ENCODE measurements at places on chromosomes 12 and 14. TPM values are rescaled to one million over a fixed set of nuclear protein-coding genes. Genes with fewer than 3 reads are reported as not detected.

- H3K4me3 ChIP-seq = no peak overlapping the region
- peak overlapping the region; percentile 10 for H3K27ac ChIP-seq
- no peaks in the 10 kb centered on the region for H3K27me3 ChIP-seq
- H3K4me1 ChIP-seq = no peaks in the 10 kb centered on the region
Measured at GRCh38 chr12:96719660-96720362, 187.2 kb upstream of the NEDD1 start.

- H3K36me3 ChIP-seq = no peaks in the 10 kb centered on the region
- H3K4me1 ChIP-seq = no peaks in the 10 kb centered on the region
- no peak overlapping the region for H3K27ac ChIP-seq
- DNase-seq = no peak
Measured at GRCh38 chr12:109639151-109639872, 65.7 kb downstream of the MVK start.

DNA sequence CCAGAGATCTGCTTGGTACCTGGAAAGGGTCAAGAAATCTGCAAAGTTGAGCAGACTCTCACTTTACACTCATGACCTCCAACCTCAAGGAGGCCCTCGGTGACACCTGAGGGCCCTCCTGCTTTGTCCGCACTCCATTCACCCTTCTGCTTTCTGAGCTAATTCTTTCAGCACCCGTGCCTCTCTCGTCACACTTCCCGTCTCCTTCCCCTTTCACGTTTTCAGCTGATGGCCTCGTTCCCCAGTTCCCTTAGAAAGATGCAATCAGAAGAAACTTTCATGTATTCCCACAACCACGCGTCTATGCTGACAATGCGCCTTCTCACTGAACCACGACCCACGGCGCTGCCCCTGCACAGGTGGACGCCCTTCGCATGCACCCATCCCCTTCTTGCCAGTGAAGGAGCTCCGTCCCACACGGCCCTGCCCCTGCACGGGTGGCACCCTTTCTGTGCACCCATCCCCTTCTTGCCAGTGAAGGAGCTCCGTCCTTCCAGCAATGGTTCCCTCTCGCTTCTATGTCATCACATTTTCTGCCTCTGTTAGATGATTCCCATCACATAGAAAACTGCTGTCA is 340.1 kb upstream of the FKBP4 start:
- no peak for DNase-seq
- peaks cover 21% of the 10 kb centered on the region for H3K36me3 ChIP-seq
- no peak overlapping the region for H3K4me3 ChIP-seq

- DNase-seq = no peak
- no peaks in the 10 kb centered on the region for H3K4me1 ChIP-seq
- H3K27ac ChIP-seq = peak overlapping the region; percentile 47
- no peaks in the 10 kb centered on the region for H3K36me3 ChIP-seq
- no peaks in the 10 kb centered on the region for H3K27me3 ChIP-seq
- H3K4me3 ChIP-seq = no peak overlapping the region
Measured at GRCh38 chr12:46259713-46260112, 9.1 kb downstream of the SLC38A1 start.

GRCh38 chr14:42391146-42391834 is 784.6 kb downstream of the LRFN5 start:
- no peaks in the 10 kb centered on the region for H3K27me3 ChIP-seq
- H3K27ac ChIP-seq = no peak overlapping the region
- no peak for DNase-seq
- H3K4me1 ChIP-seq = no peaks in the 10 kb centered on the region

DNA sequence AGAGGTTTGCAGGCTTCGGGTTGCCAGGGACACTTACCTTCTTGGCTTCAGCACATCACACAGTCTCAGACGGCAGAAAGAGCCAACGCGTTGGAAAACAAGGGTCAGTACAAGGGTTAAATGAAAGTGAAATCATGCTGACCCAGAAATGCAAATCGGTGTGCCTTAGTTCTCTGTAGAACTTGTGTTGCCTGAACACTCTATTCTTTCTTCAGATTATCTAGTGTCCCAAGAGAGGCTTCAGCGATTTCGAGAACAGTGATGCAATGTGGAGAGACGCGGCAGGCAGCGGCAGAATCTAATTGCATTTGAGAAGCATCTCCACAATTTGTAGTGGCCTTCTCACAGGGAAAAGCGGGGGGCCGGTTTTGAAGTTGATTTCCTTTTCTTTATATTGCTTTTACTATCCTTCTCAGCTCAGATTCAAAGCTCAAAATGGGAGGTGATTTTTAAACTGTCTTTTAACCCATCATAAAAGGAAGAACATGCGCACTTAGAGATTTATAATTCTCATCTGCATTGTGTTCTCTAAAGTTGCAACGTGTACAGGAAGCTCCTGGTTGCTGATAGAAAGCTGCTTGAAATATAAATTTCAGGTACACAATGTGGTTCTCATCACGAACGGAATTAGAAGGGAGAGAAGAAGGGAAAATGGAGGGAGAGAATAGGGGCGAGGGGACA is 67.8 kb upstream of the EGLN3 start:
- no peak overlapping the region for H3K4me3 ChIP-seq
- H3K36me3 ChIP-seq = no peaks in the 10 kb centered on the region
- no peak overlapping the region for H3K27ac ChIP-seq
- H3K27me3 ChIP-seq = no peaks in the 10 kb centered on the region
- DNase-seq = no peak

DNA sequence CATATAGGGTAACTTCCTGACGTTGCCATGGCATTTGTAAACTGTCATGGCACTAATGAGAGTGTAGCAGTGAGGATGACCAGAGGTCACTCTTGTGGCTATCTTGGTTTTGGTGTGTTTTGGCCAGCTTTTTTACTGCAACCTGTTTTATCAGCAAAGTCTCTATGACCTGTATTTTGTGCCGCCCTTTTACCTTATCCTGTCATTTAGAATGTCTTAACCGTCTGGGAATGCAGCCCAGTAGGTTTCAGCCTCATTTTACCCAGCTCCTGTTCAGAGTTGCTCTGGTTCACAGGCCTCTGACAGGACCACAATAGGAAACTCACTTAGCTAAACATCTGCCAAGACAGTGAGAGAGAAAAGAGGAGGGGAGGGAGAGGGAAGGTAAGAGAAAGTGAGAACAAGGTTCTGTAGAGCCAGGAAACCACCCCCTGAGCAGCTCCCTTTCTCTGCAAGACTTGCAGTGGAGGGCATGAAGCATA is 64.8 kb upstream of the PLEKHG3 start:
- no peak overlapping the region for H3K4me3 ChIP-seq
- DNase-seq = no peak
- peaks cover 8% of the 10 kb centered on the region for H3K4me1 ChIP-seq
- no peak overlapping the region for H3K27ac ChIP-seq
- no peaks in the 10 kb centered on the region for H3K27me3 ChIP-seq

- H3K27me3 ChIP-seq = peaks cover 15% of the 10 kb centered on the region
- DNase-seq = no peak
- H3K36me3 ChIP-seq = peaks cover 4% of the 10 kb centered on the region
Measured at GRCh38 chr14:101776344-101776743, 14.8 kb downstream of the PPP2R5C start.

DNA sequence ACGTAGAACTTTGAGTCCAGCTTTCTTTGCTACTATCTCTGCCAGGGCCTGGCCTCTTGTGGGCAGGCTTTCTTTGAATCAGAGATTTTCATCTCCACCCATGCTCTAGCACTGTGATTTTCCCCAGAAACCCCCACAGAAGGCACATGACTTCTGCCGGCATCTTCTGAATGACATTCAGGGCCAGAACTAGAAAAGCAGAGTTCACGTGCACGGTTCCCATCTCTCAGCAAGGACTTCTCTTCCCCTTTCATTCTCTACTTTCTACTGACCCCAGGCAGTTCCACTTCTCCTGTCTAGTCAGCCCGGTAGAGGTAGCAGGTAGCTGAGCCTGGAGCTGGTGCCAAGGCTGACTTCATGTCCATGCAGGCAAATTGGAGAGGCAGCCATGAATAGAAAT is 26.9 kb downstream of the BATF start:
- no peaks in the 10 kb centered on the region for H3K4me1 ChIP-seq
- H3K27me3 ChIP-seq = peaks cover 4% of the 10 kb centered on the region
- DNase-seq = no peak
- H3K27ac ChIP-seq = no peak overlapping the region
- no peak overlapping the region for H3K4me3 ChIP-seq

The A2M gene
- 175 TPM for total RNA-seq

The NGB gene
- total RNA-seq = 2.6 TPM

The ASCL1 gene
- 7.6 TPM for total RNA-seq

The ALDH1L2 gene
- total RNA-seq = 13.2 TPM

The COCH gene
- total RNA-seq = 22.4 TPM

The TDRD9 gene
- total RNA-seq = 1.4 TPM

The PTCSC3 gene
- not detected for total RNA-seq

The LRP10 gene
- 37.7 TPM for total RNA-seq

The TAS2R13 gene
- 10.9 TPM for total RNA-seq

The DDIT3 gene
- 19.9 TPM for total RNA-seq

The RARG gene
- 18.2 TPM for total RNA-seq

The KRT86 gene
- total RNA-seq = 0.10 TPM

Data from spinal cord (tissue), 10 donors.